Inflammatory macrophage (primary cell): ENCODE measurements at places on chromosomes 4 and X.

- DNase-seq = no peak
Observed at GRCh38 chr4:1214101-1215095, 34.5 kb downstream of the CTBP1 start.

DNA sequence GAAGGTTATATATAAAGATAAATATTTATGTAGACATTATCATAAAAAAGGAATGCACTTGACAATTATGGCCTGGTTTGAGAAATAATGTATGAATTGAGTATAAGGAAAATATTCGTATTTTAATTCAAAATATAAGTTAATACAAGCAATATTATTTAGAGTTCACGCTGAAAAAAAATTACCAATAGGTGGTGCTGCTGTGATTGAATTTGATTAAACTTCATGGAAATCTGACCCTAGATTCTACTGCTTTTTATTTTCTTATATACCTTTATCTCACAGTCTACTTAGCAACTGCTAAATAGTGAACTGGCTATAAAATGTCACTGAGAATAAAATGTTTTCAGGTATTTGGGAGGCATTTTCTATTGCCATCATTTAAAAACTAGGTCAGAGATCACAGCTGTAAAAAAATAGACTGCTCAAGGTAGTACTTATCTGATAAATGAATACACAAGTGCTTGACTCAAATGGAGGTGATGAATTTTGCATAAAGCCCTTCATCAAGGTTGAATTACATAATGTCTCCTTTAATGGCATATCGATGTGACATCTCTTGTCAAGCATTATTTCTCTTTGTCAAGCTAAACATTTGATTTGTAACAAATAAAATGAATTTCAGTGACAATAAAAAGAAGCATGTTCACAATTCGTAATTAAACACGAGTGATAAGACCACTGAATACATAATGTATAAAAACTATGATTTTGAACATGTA lies 1638.8 kb upstream of the PCDH7 start:
- DNase-seq = no peak

DNA sequence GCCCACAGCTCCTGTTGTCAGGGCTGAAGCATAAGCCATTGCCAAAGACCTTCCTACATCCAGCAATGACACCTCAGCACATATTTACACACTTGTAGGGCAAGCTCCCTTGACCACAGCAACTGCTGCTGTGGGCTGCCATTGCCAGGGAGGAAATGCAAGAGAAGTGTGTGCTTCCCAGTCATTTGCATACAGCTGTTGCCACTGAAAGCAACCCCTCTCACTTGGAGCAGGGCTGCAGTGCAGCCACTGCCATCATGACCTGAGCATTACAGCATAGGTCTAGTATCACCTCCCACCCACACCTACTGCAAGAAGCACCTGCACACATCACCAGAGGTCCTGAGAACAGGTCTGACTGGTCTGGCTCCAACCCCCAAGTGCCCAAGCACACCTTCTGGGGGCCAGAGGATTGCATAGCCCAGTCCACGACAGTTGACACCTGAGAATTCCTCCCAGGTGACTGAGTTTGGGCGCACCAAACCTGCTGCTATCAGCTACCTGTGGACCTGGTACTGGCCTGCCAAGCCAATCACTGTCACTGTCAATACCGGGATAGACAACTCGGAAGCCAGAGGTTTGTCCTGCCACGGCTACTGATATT lies 636.5 kb upstream of the SLIT2 start:
- DNase-seq = no peak

DNA sequence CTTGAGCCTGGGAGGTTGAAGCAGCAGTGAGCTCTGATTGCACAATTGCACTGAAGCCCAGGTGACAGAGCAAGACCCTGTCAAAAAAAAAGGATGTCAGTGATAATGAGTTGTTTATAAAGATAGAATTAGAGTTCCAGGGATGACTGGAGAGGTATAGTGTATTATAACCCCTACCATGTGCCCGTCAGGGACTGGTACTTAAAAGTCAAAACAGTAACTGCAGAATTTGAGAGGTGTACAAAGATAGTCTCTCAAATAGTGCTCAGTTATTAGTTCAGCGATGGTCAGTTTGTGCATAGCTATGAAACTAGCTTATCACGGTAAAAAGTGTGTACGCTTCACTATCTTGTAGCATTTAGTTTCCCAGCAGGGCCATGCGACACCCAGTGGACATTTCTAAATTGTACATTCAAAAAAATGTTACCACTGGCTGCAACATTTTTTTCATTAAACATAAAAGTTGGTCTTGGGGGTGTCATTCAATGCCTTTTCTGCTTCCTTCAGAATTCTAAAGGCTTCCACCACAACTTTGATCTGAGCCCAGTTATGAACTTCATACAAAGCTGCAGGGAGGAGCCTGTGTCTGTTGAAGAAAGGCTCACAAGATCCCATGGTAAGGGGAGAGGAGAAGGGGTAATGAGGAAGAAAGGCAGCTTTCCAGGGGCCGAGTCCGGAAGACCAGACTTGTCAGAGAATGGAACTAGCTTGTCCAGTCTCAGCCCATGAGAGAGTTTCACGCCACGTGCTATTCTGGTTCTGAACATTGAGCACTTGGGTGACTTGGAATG lies 9.2 kb upstream of the GYG2 start:
- peak; percentile 6 for DNase-seq

- DNase-seq = no peak
Observed at GRCh38 chrX:132025041-132025440, 1.9 kb downstream of the STK26 start.

DNA sequence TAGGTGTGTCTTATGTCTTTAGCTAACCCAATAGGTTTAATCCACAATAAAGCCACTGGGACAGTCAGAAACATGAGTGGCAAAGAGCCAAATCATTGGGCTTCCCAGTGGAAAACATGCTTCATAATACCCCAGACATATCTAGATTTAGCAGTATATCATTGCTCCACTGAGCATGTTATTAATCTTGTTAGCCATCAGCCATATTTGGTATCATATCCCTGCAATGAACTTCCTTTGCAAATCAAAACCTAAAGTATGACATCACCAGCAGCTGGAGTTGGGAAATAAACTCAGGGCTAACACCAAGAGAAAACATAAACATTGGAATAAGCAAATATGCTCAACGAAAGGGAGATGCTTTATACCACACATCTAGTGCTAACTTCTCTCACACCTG lies 280.8 kb upstream of the NOCT start:
- DNase-seq = no peak

DNA sequence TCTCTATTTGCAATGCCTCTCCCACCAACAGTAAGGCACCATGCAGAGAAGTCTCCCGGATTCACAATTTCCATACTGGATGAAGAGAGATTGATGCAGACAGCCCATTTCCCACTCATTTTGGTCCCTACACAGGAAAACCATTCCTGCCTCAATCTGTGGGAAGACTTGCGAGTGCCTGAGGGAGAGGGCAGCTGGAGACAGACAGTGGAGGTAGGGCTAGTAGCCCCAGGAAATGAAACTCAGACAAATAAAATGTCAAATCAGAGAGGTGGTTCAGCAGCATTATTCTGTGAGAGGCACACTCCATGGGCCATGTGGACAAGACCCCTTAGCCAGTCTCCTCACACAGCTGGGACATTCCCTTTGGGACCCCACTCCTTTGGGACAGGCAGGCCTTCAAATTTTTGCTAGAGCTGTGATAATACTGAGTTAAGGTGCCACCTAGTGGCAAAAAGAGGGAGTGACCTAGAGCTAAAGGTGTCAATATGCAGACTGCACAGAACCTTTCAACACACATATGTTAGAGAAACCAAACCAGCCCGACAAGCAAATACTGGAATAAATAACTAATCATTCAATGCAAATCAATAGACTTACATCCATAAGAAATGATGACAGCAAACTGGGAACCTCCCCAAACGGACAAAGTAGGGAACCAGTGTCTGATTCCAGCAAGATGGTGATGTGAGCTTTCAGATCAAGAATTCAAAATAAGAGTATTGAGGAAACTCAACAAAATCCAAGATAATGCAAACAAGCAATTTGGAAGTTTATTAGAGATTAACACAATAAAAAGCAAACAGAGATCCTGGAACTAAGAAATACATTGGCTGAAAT lies 1865.3 kb upstream of the AGA start:
- peak; percentile 46 for DNase-seq

- no peak for DNase-seq
Observed at GRCh38 chr4:85919200-85919887, 440.5 kb downstream of the MAPK10 start.

GRCh38 chrX:63275127-63275526 lies 76.0 kb downstream of the SPIN4 start:
- DNase-seq = peak; percentile 8

GRCh38 chr4:38865445-38865844 lies 2.2 kb upstream of the FAM114A1 start:
- no peak for DNase-seq

DNA sequence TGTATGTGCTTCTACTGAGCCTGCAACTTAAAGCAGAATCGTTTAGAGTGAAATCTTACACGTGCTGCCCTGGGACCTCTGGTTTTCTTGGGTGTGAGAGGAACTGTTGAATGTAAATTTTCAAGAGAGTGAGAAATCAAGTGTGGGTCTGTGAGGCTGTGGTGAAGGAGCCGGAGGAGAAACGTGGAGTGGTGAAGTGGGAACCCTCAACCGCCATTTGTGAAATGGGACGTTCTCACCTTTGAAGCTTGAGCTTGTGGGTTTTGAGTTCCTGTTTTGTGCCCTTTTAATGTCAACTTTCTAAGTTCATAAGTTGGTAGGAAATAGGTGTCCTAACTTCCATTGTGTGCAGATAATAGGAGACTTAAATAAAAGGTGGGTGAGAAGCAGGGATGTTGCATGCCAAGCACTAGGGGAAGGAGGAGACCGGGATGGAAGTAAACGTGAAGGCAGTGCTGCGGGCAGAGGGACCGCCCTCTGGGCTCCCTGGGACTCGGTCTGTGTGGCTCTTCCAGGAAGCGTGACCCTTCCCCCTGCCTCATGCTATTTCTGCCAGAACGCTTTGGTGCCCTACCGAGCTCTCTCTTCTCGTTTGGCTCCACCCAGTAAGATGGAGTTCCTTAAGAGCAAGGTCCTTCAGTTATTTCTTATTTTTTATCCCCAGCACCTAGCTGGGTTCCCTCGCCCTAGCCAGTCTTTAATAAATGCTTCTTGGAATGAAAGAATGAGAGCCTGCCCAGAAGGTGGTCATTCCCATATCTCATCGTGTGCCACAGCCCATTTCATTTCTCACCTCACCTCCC lies 56.0 kb downstream of the TMEM131L start:
- no peak for DNase-seq

- no peak for DNase-seq
Observed at GRCh38 chr4:37562592-37562991, 123.6 kb downstream of the RELL1 start.

DNA sequence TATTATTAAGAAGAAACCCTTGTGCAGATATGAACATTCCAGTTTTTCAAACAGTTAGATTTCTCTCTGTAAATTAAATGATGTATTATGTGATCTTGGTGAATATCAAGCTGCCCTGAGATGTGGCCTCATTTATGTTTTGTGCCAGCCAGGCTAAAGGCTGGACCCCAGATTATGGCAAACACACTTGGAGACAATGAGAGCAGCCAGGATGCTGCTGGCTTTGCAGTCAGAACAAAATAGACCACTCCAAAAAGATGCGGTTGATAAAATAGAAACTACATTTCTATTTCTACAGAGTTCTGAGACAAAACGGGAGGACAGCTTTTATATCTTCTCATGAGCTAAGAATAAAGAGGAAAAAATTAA lies 296.5 kb downstream of the PPP3CA start:
- DNase-seq = no peak

GRCh38 chr4:77742054-77742453 lies 77.1 kb downstream of the CNOT6L start:
- no peak for DNase-seq

- no peak for DNase-seq
Observed at GRCh38 chrX:848386-848785, 217.8 kb downstream of the SHOX start.

- DNase-seq = peak; percentile 12
Observed at GRCh38 chr4:153706519-153706918, 22.4 kb downstream of the TLR2 start.

DNA sequence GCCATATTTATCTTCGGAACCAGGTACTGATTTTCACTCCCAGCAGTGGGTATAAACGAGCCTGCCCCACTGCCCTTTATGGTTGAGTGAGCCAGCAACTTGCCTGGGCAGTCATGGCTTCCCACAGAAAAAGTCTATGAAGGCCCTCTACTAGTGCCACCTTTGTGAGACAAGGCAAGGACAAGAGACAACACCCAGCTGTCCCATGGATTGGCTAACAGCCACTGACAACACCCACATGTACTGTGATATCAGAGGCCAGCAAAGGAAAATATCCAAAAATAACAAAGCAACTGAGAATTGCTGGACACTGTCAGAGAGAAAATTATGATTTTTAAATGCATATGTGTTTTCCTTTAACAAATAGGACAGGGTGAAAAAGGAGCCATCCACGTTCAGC lies 248.4 kb upstream of the TTC29 start:
- DNase-seq = no peak

- no peak for DNase-seq
Observed at GRCh38 chr4:38310446-38311043, 350.3 kb downstream of the PTTG2 start.

DNA sequence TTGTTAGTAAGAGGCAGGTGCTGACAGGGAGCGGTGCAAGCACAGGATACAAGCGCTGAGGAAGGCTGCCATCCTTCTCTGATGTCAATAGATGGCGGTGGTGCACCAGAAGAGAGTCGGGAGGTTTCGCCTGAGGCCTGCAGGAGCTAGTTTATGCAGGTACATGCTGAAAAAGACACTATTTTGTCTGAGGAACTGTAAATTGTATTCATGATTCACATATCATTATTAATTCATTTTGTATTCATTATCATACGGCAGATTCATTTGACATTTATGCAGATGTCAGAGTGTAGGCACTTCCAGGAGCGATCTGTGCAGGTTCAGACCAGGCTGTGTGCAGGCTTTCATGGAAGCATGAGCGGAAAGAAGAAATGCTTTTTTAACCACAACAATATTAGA lies 824.0 kb downstream of the STIM2 start:
- peak; percentile 25 for DNase-seq

DNA sequence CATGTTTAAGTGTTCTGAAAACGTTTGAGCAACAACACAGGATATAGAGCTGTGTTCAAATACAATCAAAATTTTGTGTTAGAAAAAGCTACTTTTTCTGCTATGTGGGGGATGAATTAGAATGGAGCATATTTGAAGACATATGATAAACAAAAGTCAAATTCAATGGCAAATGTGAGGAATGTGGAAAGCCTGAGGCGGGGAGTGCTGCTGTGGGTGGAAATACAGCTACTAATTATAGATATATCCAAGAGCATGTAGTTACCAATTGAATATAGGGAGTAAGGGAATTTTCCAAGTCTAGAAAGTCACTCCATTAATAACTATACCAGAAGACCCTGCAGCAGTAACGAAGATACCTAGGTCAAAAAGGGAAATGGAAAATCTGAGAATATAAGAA lies 2370.4 kb upstream of the TENM3 start:
- DNase-seq = no peak

GRCh38 chr4:24121395-24122175 lies 231.7 kb upstream of the PPARGC1A start:
- DNase-seq = no peak

- DNase-seq = no peak
Observed at GRCh38 chrX:150205011-150205410, 158.1 kb upstream of the MAMLD1 start.
